Caco-2 (cell line): ENCODE measurements at places on chromosomes 4 and X.
A peak's percentile ranks its signal among the peaks of the same experiment; 100 is the strongest.

DNA sequence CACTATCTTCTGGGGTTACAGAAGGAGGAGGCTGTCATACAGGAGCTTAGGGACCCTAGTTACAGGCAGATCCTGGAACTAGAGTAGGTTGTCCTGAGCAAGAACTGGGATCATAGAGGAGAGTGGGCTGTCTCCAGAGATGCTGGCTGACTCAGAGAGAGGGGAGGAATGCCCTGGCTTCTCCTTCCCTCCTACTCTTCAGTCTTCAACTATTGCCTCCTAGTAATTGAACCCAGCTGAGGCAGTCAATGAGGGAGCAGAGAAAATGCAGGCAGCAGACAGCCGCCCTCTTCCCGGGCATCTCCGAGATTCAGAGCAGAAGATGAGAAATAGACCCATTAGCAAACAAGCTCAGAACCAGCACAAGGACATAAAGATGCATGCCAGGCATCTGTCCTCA, 118.3 kb upstream of the PDE5A start:
- no peak for DNase-seq

- no peak for DNase-seq
Observed at GRCh38 chr4:80092088-80092487, 19.1 kb upstream of the ANTXR2 start.

- DNase-seq: no peak
Observed at GRCh38 chr4:55866973-55867574, 13.6 kb downstream of the EXOC1 start.

DNA sequence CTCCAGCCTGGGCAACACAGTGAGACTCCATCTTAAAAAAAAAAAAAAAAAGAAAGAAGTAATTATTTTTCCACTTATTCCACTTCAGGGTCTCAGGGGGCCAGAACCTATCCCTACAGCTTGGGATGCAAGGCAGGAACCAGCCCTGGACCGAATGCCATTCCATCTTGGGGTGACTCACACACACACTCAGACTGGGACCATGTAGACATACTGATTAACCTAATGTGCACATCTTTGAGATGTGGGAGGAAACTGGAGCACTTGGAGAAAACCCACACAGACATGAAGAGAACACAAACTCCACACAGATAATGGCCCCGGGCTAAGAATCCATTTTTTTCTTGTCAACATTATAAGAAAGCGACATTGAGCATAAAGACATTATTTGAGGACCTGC, 132.5 kb downstream of the PTTG2 start:
- no peak for DNase-seq

GRCh38 chr4:155819066-155819465, 47.0 kb downstream of the ASIC5 start:
- no peak for DNase-seq

GRCh38 chr4:133524369-133524768, 375.3 kb downstream of the PCDH10 start:
- DNase-seq: no peak

- no peak for DNase-seq
Observed at GRCh38 chr4:137638934-137639333, 106.6 kb upstream of the PCDH18 start.

- no peak for DNase-seq
Observed at GRCh38 chr4:147960971-147961370, 229.1 kb downstream of the ARHGAP10 start.

- no peak for DNase-seq
Observed at GRCh38 chr4:126071346-126072333, 756.9 kb downstream of the FAT4 start.

GRCh38 chr4:173381610-173382009, 10.9 kb downstream of the SAP30 start:
- DNase-seq: no peak

DNA sequence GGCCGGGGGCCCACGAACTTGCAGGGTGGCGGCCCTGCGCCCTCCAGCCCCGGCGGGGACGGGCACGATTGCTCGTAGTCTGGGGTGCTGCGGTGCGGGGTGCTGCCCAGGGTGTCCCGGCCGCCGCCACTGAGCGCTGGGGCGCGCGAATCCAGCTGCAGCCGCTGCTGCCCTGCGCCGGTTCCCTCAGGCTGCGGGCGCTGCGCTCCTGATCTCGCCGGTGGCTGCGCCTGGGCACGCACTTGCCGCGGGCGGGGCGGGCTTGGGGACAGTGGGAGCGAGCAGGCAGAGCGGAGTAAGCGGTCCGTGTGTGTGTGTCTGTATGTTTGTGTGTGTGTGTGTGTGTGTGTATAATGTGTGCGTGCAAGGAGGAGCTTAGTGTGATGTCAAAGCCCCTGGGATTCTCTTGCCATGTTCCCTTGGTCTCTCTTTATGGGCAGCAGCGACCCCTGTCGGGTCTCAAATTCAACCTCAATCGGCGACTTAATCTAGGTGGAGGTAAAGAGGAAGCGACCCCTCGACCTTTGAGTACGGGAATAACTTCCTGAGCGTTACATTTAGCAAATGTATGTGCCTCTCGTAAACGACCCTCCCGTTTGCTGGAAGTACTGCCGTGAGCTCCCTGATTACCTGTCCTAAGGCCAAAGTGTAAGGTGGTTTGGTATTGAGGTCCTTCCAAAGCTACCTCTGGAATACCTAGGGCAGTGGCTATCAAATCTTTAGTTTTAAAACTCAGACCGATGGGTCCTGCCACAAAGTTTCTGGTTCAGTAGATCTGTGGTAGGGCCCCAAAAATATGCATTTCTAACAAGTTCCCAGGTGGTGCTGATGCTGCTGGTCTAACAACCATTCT, at the start of gene RNF150:
RNF150 (minus strand) TSS at position 324 of the 853 bp plus-strand sequence.
- peak; percentile 53 for DNase-seq

DNA sequence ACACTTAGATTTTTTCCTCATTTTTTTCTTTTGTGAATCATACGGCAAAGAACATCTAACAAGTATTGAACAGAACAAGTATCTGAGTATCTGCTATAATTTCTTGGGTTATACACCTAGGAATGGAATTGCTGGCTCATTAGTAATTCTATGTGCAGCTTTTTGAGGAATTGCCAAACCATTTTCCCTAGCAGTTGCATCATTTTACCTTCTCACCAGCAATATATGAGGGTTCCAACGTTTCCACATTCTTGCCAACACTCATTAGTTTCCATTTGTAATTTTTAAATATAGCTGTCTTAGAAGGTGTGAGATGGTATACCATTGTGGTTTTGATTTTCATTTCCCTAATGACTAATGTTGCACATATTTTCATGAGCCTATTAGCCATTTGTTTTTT, 41.1 kb upstream of the DCAF8L1 start:
- DNase-seq: no peak

DNA sequence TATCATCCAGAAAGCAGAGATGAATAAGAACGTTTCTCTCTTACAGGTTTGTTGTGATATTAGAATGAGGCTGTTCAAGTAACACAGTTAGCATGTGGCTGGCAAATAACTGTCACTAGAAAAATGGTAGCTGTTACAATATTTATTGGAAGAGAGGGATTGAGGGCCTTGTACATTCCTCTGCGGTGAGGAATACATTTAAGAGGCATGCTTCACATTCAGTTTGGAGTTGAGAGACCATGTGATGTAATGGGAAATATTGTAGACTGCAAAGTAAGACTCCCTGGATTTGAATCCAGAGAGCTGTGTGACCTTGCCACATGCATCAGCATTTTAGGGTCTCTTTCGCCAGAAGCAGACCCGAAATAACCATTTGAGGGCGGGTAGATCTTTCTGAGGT, 104.8 kb upstream of the KIT start:
- no peak for DNase-seq

GRCh38 chr4:149584722-149585121, 230.9 kb downstream of the IQCM start:
- no peak for DNase-seq

- no peak for DNase-seq
Observed at GRCh38 chr4:37023504-37023903, 221.0 kb upstream of the NWD2 start.

DNA sequence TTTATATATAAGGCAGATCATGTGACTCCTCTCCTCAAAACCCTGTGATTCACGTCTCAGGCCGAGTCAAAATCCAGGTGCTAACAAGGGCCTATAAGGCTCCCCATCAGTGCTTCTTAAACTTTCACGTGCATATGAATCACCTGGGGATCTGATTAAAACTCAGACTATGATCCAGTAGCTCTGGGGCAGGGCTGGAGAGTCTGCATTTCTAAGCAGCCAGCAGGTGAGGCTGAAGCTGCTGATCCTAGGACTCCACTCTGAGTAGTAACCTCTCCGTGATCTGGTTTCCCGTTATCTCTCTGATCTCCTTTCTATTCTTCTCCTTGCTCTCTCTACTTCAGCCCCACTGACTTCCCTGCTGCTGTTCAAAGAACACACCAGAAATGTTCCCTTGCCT, 252.4 kb upstream of the RPS6KA3 start:
- no peak for DNase-seq

- DNase-seq: no peak
Observed at GRCh38 chr4:26812049-26812714, 48.5 kb upstream of the STIM2 start.

DNA sequence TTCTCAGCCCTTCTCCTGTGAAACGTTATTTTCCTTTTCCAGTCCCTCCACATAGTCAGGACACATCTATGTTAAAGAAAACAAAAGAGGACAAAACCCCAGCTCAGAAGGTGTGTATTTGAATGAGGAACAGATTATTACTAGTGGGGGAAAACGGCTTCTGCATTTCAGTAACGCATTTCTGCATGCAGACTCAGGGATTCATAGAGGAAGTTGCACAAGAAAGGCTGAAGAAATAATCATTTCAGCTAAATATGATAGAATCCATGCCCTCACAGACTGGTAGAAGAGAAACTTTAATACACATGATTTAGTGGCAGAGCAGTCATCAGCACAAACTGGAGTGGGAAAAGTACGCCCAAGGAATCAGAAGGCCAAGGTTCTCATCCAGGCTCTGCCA, 270.8 kb upstream of the FGF13 start:
- DNase-seq: no peak

GRCh38 chr4:36280555-36280954, 861 bp upstream of the DTHD1 start:
- DNase-seq: no peak

DNA sequence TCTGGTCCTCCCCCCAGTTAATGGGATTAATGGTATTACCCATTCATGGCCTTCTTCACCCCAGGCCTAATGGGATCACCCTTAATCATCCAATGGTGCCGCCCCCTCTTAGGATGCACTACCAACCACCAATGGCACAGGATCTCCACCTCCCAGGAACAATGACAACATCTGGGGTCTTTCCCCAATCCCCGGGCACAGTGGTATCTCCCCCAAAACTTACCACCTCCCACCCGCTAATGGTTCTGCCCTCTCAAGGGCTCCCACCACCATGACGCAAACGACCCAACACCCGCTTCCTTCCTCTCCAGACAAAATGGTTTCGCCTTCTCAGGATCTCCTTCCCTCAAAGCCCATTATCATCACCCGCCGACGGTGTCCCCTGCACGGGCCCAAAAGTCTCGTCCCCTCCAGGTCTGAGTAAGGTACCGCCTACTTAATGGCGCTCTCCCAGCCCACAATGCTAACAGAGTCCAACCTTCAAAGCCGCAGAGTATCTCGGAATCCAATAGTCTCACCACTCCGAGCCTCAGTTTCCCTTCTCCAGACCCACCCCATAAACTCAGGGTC, 458 bp downstream of the GRIPAP1 start:
- no peak for DNase-seq

- no peak for DNase-seq
Observed at GRCh38 chr4:141797966-141798365, 161.6 kb downstream of the IL15 start.

GRCh38 chr4:88743696-88744095, 46.1 kb upstream of the NAP1L5 start:
- DNase-seq: no peak

DNA sequence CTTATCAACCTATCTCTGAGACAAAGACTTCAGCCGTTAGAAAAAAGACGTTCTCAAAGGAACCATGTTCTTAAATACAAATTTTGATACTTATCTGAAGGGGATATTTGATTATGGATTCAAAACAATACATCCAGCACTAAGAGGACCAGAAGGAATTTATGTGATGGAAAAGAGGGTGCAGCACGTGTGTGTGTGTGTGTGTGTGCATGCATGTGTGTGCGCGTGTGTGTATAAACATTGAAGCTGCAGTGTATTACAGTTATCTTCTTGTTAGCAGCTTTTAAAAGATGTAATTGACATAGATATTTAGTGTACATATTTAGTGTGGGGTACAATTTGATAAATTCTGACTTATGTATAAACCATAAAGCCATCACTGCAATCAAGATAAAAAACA, 44.9 kb downstream of the ANK2 start:
- DNase-seq: no peak

GRCh38 chr4:89616382-89616781, 220.6 kb downstream of the SNCA start:
- no peak for DNase-seq

DNA sequence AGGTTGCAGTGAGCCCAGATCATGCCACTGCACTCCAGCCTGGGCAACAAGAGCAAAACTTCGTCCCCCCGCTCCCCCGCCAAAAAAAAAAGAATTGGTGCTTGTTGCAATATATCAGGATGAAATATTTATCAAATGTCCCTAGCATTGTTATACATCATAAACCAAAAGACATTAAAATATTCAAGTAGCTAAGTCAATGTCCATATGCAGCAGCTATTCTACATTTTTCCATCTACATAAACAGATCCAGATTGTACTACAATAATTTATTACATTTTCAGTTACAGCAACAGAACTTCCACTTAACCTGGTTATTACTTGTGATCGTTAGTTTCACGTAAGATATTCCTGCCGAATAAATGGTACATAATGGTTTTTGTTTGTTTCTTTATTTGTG, 64.1 kb downstream of the ARAP2 start:
- no peak for DNase-seq

- DNase-seq: no peak
Observed at GRCh38 chr4:172543249-172543648, 625.4 kb upstream of the GALNT7 start.

DNA sequence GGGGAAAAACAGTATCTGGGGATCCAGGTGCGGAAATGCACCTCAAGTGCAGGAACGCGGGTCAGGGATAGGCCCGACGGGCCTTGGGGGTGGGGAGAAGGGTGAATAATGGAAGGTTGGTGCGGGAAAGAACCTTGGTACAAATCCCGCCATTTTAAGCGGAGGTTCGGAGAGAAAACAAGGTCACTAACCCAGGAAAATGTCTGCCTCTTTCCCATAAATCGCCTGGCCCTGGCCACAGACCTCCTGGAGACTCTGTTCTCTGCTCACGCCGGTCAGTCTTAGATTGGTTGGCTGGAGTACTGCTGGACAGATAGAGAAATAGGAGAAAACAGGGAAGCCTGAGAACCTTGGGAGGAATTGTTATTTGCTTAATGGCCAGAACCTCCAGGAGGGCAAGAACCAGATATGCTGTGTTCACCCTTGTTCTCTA, 897 bp upstream of the FBXL5 start:
- DNase-seq: no peak

DNA sequence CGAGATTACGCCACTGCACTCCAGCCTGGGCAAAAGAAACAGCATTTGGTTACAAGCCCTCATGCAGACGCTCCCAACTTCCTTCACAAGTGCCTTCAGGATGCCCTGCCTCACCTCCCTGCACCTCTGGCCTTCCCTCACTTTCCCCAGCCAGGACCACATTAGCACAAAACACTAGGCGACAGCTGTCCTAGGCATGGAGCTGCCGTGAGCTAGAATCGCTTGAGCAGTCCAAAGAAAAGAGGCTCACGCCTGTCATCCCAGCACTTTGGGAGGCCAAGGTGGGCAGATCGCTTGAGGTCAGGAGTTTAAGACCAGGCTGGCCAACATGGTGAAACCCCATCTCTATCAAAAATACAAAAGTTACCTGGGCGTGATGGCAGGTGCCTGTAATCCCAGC, 15.8 kb downstream of the RNF212 start:
- no peak for DNase-seq
